ENCODE measurements at places on chromosomes 6 and 20.

DNA sequence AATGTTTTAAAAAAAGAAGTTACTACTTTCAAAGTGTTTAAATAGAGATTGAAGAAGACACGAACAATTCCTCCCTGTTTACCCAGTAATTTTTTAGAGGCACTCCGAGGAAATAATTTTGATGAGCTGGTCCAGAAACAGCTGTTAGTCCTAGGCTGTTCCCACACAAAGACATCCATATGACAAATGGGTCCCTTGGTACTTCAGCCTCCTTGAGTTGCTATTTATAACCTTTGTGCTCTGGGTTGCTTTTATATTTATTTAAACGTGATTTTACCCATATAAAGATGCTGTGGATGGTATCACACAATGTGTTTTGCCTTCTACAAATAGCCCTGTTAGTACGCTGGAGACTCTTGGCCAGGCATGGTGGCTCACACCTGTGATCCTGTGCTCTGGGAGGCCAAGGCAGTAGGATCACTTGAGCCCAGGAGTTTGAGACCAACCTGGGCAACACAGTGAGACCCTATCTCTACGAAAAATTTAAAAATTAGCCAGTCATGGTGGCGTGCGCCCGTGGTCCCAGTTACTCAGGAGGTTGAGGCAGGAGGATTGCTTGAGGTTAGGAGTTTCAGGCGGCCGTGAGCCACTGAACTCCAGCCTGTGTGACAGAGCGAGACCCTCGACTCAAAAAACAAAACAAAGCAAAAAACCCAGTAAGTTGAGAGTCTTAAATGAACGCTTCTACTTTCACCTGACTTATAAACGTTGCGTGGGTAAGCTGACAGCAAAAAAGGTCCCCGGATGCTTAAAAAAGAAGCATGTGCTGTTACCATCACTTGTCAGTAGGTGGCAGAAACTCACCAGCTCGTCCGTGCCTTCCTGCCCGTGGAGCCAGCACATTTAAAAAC is 56.9 kb upstream of the ARMH2 start:
- DNase-seq = peak; percentile 43

GRCh38 chr6:149887343-149887742 is 10.6 kb downstream of the RAET1E start:
- DNase-seq = no peak

DNA sequence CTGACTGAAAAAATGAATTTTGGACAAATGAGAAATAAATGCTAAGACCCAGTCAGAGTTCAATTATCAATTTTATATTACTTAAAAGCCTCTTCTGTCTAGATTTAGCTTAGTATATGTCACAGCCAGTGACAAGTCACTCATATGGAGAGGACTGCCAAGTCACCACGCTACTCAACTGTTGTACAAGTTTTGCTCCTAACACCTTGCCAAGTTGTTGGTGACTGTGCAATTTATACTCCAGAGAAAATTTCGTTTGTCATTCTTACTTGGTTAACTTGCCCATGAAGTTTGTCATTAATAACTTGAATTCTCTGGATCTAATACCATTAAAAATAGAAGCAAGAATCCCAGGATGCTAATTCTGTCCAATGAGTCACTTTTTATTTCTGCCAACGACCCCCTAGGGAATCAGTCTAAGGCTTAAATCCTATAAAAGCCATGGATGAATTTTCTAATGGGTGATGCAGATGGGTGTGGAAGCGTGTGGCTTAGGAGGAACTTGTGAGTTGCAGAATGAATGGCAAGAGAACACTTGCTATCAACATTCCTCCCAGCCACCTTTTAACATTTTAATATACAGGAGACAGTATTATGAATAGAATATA is 30.4 kb upstream of the FBXO30 start:
- DNase-seq = no peak

GRCh38 chr20:40265825-40266533 is 423.1 kb downstream of the MAFB start:
- no peak for DNase-seq

- no peak for DNase-seq
Measured at GRCh38 chr6:134584847-134585516, 267.1 kb upstream of the SGK1 start.

DNA sequence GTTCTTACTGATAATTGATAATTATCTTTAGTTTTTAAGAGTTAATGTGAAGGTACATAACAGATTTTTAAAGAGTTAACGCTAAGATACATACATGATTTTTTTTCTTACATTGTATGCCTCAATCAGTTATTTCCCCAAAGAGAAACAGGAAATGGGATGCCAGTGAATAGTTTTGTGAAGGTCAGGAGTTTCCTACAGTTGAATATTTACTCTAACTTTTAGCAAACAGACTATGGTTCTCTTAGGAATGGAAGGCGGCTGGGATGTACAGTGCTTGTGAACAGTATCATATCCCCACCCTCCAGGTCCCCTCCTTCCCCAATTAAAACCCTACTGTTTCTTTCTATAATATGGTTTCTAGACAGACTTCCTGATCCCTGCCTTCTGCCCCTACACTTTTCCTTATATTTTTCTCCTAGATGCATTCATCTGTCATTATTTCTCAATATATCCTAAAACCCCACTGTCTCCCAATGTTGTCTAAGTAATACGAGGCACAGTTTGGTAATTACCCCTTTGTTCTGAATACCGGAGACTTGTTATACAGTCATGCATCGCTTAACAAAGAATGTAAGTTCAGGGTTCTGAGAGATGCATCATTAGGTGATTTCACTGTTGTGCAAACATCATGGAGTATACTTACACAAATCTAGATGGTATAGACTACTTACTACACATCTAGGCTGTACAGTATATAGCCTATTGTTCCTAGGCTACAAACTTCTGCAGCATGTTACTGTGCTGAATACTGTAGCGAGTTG is 29.2 kb downstream of the SLC35A1 start:
- DNase-seq = no peak

GRCh38 chr6:131917318-131917717 is 33.9 kb downstream of the CCN2 start:
- DNase-seq = no peak

DNA sequence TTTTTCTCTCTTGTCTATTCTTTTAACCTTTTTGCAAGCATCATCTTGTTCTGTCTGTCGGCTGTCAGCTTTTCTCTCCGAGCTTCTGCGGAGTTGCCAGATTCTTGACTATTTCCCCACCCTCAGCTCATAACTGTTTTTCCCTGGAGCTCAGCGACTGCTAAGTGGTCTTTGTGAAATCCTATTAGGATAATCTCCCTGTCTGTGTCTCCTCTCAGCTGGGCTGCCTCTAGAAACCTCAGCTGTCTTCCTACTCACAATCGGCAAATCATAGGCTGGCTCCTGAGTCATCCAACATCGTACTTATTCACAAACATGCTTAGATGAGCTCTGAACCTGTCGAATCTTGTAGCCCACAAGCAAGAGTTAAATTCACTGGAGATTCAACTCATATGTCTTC is 332.3 kb downstream of the PTPRT start:
- no peak for DNase-seq

DNA sequence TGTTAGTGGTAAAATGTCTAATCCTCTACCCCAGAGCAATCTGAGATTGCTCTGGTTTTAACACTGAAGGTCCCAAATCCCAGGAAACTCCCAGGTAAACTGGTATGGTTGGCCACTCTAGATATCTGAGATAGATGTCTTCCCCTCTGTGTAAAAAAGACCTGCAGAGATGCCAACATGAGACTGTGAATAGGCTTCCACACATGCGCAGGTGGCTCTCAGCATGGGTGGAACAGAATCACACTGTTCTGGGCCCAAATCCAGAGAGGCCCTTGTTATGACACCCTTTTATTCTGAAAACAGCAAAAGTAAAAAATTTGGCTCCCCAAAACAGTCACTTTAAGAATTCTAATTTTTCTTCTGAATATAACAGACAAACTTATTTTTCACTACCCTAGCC is 88.7 kb upstream of the BMP5 start:
- no peak for DNase-seq

DNA sequence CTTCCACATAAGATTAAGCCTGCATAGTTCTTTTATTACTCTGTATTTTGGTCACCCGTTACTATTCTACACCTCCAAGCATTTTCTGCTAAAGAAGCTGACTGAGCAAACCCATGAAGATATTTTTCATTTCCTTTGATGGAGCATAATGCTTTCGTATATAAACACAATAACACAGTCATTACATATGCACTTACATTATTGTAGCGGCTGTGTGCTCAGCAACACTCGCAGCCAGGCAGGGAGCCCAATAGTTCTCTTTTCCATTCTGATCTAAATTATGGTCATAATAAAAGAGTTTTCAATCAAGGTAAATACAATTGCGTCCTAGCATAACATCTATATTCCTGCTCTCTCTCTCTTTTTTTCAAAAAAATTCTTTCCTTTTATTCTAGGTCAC is 69.6 kb upstream of the TFB1M start:
- DNase-seq = no peak

GRCh38 chr20:59605601-59606364 is 1.4 kb downstream of the PHACTR3 start:
- DNase-seq = peak; percentile 46

DNA sequence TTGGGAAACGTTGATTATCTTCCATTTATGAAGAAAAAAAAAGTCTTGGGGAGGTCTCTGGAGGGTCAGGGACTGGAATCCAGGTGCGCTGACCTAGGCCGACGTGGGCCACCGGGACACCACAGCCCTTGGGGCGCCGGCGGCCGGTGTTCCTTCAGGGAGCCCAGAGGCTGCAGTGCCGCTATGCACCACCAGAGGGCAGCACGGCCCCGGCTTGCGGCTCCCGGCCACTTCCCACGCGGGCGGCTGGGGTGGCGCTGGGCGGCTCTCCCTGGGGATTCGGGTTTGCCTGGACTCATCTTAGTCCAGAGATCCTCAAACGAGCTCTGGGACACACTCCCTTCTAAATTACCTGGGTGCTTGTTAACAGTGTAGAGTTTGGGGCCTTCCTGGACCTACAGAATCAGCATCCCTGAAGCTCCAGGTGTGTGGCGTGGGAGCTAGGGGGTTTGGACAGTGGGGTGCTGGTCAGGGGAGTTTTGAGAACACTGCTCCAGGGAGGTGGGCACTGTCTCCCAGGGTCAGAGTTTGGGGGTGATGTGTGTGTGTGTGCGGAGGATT is 23.0 kb upstream of the GTSF1L start:
- no peak for DNase-seq

DNA sequence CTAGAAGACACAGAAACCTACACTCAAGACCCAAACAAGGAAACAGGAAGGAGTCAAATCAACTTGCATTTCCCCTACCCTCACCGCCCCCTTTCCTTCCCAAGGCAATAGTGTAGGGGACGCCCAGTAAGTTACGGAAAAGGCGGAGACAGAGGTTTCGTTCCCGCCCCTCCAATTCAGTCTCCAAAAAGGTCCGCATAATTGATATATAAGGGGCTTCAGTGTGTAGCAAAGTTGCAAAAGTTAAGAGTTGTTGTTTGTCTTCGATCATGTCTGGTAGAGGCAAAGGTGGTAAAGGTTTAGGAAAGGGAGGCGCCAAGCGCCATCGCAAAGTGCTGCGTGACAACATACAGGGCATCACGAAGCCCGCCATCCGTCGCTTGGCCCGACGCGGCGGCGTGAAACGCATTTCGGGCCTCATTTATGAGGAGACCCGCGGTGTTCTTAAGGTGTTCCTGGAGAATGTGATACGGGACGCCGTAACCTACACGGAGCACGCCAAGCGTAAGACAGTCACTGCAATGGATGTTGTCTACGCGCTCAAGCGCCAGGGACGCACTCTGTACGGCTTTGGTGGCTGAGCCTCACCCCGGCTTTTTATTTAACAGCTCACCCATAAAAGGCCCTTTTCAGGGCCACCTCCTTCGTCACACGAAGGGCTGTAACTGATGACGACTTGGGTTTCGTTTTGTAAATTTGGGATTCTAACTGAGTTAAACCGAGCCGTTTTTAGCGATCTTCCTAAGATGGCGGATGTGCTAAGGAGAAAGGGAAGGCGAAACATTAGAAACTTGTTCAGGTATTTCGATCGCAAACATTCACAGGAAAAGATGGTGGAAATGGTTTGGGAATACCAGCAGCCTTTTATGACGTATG is 124.6 kb upstream of the BTN3A2 start:
- no peak for DNase-seq
